ENCODE measurements at places on chromosomes 3 and 15.

- no peak for DNase-seq
Observed at GRCh38 chr3:54719914-54720313, 207.9 kb downstream of the LRTM1 start.

GRCh38 chr3:90040554-90040953, 933.1 kb downstream of the EPHA3 start:
- no peak for DNase-seq

GRCh38 chr3:143428294-143428693, 308.7 kb downstream of the CHST2 start:
- no peak for DNase-seq

DNA sequence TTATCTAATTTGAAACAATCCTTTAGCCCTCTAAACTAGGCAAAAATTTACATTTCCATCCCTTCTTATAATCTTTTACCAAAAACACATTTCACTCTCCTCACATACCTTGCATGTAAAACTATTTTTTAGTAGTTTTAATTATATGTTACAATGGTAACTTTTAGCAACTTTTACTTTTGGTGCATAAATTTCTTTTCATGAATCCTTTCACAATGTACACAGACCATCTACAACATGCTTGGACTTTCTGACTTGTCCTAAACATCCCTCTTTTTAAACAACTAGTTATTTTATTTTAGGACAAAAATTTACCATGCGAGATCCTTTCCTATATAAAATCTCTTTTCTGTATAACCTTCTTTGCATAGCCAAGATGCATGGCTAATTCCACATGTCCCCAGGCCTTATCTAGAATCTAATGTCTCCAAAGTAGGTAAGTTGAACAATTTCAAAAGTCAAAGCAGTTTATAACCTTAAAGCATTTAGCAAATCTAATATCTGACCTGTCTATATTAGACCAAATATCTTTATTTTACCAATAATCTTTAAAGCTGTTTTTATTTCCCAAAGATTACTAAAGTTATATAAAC, 14.4 kb upstream of the ALDH1L1 start:
- no peak for DNase-seq

DNA sequence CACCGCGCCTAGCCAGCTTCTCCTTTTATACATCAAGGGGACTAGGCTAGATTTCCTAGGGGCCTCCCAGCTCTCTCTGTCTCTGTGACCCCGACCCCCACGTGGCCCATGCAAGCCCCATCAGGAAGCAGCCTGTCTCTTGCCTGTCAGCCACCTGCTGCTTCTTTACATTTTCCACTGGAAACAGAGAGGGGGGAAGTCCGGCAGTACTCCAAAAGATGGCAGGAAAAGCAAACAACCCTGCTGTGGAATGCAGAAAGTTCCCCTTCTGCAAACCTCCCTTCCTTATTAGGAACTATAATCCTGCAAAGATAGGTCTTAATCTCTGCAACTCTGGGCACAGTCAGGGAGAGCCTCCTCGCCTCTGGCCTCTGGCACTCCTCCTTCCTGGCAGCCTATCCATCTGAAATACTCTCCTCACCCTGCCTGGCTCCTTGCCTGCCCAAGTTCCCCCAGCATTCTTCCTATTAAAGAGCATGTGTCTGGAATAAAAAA, 47.4 kb upstream of the HACD2 start:
- no peak for DNase-seq

DNA sequence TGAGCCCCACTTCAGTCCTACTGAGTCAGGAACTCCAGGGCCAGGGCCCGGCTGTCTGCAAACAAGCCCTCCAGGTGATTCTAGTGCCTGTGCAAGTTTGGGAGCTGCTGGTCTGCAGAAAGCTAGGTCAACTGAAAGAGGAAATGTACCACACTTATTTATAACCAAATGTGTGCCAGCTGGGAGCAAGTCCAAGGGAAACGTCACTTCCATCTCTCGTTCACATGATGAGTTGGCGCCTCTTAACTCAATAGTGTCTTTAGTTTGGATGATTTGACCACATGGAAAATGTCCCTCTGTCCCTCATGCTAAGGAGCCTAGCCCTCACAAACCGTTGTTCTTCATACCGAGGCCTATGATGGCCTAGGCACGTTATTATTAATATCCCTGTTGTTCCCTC, 43.2 kb downstream of the GOLGA8S start:
- DNase-seq: no peak

GRCh38 chr15:38320181-38320580, 67.5 kb downstream of the SPRED1 start:
- no peak for DNase-seq

GRCh38 chr3:193853511-193854219, 260.7 kb downstream of the OPA1 start:
- no peak for DNase-seq

- no peak for DNase-seq
Observed at GRCh38 chr3:49780080-49780974, 6.0 kb downstream of the IP6K1 start.

DNA sequence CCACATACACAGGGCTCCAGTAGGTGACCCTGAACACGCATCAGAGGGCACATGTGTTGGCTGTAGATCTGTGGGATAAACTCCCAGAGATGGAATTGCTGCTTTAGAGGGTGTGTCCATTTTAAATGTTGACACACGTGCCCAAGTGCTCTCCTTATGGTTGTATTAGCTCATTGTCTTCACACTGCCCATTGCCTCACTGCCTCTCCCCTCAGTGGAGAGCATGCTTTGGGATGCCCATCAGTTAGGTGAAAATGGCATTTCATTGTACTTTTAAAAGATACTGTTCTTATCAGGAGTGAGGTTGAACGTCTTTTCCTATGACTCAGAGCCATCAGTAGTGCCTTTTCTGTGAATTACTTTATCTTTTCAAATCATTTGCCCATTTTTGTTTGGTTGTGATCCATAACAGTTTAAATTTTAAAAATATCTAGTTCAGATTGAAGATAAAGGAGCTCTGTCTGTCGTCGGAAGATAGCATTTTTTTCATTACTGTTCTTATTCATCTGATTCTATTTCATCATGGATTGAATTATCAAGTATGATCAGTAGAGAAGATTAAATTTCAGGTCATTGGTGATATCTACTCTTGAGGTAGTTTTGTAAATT, 120.7 kb downstream of the CHDH start:
- DNase-seq: no peak

DNA sequence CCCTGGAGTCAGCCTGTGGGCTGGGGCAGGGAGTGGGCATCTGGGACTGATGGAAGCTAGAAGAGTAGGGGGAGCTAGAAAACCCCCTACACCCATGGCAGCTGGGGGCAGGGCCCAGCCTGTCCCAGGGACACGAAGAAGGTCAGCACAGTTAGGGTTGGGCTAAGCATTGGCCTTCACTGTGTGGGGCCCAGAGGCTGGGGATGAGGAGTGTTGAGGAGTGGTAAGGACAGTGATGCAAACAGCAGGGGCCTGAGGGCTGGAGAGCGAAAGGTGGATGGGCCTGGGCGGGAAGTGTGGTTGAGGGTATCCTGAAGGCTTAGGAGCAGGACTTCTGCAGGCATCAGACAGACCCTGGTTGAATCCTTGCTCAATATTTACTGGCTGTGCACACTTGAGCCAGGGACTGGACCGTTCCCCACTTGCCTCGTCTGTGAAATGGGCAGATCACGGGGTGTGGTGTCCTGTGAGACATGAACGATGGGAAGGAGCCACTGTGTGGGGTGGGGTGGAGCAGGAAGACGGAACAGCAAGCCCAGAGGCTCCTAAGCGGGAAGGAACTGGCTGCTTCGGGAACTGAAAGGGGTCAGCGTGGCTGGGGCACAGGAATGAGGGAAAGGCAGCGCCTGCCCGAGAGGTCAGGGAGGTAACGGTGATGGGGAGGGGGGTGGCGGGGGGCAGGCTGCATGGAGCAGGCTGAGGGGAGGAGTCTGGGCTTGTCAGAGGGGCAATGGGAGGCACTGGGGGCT, 7.3 kb downstream of the PRKCD start:
- DNase-seq: no peak

DNA sequence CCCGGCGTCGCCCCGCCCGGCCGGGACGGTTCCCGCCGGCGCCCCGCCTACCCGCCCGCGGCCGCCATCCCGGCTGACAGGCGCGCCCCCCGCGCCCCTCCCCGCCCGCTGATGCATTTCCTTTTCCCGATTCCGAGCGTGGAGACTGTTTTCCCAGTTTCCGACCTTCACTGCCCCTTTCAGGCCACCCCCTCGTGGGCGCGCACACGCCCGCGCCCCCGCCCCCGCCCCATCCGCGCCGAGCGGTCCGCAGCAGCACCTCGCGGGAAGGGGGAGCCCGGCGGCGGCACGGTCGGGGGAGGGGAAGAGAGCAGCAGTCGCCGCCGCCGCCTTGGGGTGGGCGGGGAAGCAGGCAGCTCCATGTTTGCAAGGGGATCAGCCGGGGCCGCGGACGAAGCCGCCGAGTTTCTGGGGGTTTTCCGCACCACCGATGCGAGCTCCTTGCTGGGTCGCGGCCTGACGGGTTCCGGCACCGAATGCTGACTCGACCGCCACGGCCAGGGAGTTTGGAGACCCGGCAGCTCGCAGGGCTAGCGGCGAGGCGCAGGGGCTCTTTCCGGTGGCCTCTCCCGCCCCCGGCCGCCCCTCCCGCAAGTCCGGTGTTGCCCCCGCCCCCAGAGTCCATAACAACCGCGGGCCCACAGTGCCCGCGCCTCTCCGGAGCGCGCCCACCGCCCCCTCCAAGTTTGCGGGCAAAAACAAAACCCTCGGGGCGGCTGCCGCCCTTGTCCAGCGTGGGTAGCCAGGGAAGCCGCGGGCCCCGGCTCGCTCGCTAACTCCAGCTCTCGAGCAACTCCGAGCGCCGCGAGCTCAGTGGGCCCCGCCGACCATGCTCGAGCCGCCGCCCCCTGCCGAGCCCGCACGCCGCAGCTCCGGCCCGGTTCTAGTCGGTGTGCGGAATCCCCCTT, 3.2 kb upstream of the SIN3A start:
- peak; percentile 81 for DNase-seq

GRCh38 chr3:101252945-101253344, 67.4 kb downstream of the IMPG2 start:
- no peak for DNase-seq

DNA sequence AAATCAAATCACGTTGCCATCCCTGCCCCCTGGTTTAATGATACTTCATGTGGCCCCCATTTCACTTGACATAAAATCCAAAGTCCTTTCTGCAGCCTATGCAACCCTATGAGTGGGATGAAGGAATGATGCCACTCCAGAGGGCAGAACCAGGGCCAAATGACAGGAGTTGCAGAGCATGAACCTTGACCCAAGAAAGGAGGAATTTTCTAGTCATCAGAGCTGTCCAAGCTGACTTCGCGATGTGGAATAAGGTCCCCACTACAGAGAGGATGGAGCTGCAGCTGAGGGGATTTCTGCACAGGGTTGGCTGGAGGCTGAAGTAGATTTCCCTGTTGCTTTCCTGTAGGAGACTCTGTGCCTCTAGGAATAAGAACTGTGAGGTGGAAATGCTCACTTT, 15.8 kb upstream of the EPHB3 start:
- DNase-seq: no peak

DNA sequence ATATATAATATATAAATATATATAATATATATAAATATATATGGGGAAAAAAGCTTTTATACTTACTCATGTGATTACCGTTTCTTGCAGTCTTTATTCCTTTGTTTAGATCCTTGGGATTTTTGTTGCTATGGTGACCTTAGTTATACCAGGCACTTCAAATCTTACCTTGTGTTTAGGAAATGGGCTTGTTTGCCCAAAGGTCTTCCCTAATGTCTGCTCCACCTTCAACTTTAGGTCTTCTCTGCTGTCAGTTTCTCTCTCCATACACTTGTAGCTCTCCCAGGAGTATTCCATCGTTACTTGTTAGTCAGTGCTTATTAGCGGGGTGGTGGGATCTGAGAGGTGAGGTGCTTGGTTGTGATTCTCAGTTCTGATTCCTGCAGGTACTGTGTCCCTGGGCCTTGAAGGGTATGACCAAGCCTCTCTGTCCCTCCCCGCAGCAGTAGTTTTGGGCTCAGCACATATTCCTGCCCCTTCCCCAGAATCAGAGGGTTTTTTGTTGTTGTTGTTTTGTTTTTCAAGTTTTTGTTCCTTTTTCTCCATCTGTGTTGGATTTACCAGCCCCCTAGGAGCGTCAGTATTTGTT, 9.6 kb upstream of the LAMP3 start:
- DNase-seq: no peak

- no peak for DNase-seq
Observed at GRCh38 chr3:126858401-126858800, 124.5 kb upstream of the PLXNA1 start.

- no peak for DNase-seq
Observed at GRCh38 chr3:30621576-30621975, 15.2 kb downstream of the TGFBR2 start.

DNA sequence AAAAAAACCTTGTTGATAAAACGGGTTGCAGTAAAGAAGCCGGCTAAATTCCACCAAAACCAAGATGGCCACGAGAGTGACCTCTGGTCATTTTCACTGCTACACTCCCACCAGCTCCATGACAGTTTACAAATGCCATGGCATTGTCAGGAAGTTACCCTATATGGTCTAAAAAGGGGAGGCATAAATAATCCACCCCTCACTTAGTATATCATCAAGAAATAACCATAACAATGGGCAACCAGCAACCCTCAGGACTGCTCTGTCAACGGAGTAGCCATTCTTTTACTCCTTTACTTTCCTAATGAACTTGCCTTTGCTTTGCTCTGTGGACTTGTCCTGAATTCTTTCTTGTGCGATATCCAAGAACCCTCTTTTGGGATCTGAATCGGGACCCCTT, 14.4 kb upstream of the CDC25A start:
- DNase-seq: no peak

- no peak for DNase-seq
Observed at GRCh38 chr15:96023081-96023480, 307.4 kb upstream of the NR2F2 start.

DNA sequence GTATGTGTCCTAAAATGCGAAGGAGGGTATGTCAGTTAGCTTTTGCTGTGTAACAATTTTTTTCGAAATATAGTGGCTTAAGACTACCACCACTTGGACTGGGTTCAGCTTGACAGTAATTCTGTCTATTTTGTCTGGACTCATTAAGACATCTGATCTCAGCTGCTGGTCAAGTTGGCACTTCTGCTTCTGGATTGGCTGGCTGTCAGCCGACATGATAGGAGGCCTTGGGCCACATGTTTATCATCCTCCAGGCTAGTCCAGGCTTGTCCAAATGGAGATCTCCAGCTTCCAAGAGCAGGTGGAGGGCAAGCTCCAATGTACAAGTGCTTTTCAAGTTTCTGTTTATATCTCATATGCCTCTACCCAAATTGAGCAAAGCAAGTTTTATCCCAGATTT, 95.9 kb downstream of the GALK2 start:
- DNase-seq: no peak

DNA sequence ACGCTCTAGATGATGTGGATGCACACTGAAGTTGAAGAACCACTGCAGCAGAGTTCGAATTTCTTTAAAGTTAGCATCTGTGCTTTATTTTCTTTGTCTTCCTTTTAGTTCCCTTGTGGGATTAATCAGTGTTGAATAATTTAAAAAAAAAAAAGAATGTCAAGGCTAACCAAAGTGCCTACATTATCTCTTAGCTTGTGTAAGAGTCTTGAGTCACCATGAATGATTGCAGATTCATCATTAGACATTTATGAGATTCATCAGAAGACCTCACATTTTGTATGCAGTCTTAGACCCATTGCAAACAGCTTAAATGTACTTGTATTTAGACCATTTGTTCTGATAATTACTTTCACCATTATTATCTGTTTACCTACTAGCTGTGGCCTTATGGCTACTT, 182.2 kb downstream of the FNDC3B start:
- no peak for DNase-seq
